ENCODE measurements at places on chromosomes 1 and 21. TPM values are rescaled to one million over a fixed set of nuclear protein-coding genes. Genes with fewer than 3 reads are reported as not detected.
A peak's percentile ranks its signal among the peaks of the same experiment; 100 is the strongest.

DNA sequence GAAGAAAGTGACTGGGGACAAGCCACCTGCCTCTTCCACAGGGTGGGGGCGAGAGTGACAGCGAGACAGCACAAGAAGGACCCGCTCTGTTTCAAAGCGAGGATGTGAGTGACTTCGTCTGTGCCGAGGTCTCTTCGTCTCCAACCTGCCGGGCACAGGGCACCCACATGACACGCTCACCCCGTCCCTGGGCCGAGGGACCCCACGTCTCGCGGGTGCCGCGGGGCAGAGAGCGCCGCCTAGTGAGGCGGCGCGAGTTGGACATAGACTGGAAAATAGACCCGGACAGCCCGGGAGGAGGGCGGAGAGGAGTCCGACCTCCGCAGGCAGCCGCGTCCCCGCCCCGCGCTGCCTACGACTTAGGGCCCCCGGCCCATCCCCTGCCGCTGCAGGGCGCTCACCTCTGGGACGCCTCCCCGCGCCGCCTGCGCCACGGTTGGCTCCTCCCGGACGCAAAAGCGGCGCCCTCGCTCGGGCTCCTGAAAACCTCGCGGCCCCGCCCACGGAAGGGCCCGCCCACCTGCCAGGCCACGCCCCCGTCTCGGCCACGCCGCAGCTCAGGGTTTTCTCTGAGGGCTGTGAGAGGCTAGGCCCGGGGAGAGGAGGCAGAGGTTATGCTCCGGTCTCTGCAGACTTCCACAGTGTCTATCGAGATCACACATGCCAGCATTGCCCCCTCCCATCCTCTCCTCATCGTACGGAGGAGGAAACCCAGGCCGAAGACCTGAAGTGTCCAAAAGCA lies at the start of gene TLR5:
TSS of gene TLR5 (minus strand) at position 454 of the 742 bp plus-strand sequence. CDS start 30,217 bp downstream, outside the sequence.
- H3K36me3 ChIP-seq: no peaks in the 10 kb centered on the region
- peaks cover 20% of the 10 kb centered on the region for H3K4me1 ChIP-seq
- peak within 1 kb of the TSS; percentile 73 for H3K27ac ChIP-seq
- H3K4me3 ChIP-seq: peak within 1 kb of the TSS; percentile 75

DNA sequence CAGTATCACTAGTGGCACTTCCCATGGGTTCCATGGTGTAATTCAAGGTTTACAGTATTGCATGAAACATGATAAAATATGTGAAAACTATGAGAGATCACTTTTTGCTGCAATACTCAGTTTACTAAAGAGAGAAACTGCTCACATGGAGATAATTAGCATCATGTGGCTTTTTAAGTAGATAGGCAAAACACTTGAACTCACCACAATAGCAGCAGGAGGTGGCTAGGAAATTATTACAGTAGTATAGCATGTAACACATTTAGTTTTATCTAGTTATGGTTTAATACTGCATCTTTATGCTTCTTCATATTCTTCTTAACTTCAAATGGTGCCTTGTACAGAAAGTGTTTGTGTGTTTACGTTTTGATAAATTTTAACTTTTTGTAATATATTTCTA lies 698.5 kb upstream of the BRINP3 start:
- H3K27ac ChIP-seq: no peak overlapping the region
- no peaks in the 10 kb centered on the region for H3K27me3 ChIP-seq
- no peaks in the 10 kb centered on the region for H3K4me1 ChIP-seq
- H3K36me3 ChIP-seq: no peaks in the 10 kb centered on the region

Gene HOOK1
- total RNA-seq: 0.34 TPM

Gene ADGRL2
- 11.3 TPM for total RNA-seq

Gene FABP3
- total RNA-seq: 4,001 TPM

DNA sequence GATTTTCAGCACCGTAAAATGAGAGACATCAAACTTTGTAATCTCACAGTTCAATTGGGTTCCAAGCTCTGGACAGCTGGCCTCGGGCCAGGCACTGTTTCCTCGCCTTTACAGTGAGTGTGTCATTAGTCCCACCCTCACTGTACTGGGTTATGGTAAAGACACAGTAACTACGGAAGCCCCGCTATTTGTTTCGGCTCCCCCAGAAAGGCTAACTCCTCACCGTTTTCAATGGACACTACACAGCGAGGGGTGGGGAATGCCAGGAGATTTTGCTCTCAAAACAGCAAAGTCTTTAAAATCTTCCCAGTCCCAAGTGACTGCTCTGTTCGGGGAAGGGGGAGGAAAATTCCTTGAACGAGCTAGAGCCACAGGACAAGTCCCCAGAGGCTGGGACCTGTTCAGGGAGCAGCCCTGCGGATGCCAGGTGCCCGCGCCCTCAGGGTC lies 757 bp upstream of the SPSB1 start:
- peak; percentile 72 for DNase-seq
- peaks cover 34% of the 10 kb centered on the region for H3K4me1 ChIP-seq
- H3K4me3 ChIP-seq: peak overlapping the region; percentile 93
- no peaks in the 10 kb centered on the region for H3K27me3 ChIP-seq

Gene PODN
- total RNA-seq: 27.1 TPM

Gene GPR52
- total RNA-seq: 0.34 TPM

DNA sequence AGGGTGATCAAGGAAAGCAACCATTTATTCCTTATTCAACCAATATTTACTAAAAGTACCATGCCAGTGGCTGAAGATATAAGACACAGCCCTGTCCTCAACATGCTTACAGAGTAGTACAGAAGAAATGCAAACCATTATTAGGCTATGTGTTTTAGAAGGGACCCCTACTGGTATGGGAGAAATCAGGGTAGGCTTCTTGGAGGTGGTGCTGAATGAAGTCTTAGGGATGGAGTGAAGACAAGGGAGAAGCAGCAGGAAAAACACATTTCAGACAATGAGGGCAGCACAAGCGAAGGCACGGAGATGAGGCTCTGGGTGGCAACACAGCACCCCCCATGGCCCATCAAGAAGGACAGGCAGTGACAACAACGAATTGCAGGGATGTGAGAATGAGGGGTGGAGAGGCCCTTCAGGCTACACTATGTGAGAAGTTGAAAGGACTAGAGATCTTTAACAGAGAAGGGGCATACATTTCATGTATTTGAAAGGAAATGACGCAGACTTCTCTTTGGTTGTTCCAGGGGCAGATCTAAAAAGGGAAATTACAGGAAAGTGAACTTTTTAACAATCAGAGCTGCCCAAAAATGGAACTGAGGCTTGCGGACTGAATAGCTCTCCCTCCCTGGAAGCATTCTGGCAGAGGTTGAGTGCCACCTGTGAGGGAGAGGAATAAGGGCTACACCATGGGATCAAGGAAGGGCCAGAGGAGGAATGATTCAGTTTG lies 16.8 kb upstream of the CD58 start:
- H3K27ac ChIP-seq: no peak overlapping the region
- H3K4me3 ChIP-seq: no peak overlapping the region
- no peaks in the 10 kb centered on the region for H3K36me3 ChIP-seq
- H3K27me3 ChIP-seq: no peaks in the 10 kb centered on the region
- no peaks in the 10 kb centered on the region for H3K4me1 ChIP-seq

Gene C1QB
- 34.3 TPM for total RNA-seq

Gene ADAMTSL4
- 37.9 TPM for total RNA-seq

Gene RPS6KA1
- total RNA-seq: 2.7 TPM

GRCh38 chr1:217747156-217747769 lies 116.1 kb downstream of the SPATA17 start:
- DNase-seq: no peak
- no peak overlapping the region for H3K27ac ChIP-seq
- no peaks in the 10 kb centered on the region for H3K27me3 ChIP-seq
- H3K4me3 ChIP-seq: no peak overlapping the region
- H3K36me3 ChIP-seq: no peaks in the 10 kb centered on the region
- H3K4me1 ChIP-seq: no peaks in the 10 kb centered on the region

GRCh38 chr1:32902535-32902920 lies 1.3 kb upstream of the TMEM54 start:
- no peak for DNase-seq
- H3K4me3 ChIP-seq: no peak overlapping the region
- no peaks in the 10 kb centered on the region for H3K36me3 ChIP-seq
- H3K4me1 ChIP-seq: no peaks in the 10 kb centered on the region
- no peak overlapping the region for H3K27ac ChIP-seq

DNA sequence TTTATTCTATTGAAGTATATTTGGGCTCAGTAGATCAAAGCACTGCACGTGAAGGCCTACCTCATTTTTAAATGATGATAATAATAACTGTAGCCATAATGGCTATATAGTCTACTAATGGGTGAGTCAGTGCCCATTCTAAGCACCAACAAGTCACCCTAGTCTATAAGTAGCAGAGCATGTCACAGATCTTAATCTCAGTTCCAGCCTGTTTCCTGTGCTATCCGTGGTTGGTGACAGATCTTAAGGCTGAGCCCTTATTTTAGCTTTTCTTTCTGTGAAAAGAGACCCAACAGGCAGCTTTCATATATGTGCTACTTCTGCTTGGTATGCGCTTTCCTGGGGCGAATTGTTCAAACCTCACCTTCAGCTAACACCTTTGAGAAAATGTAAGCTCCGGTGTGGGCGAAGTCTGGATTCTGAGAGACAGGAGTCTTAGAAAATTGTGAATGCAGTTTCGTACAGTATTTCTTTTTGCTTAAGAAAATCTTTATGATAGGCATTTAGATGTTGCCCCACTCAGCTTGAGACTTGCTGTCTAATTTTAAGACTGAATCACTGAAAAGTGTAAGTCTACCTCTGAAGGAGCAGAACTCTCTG lies 59.6 kb downstream of the FMN2 start:
- no peak for DNase-seq
- no peaks in the 10 kb centered on the region for H3K27me3 ChIP-seq
- no peaks in the 10 kb centered on the region for H3K36me3 ChIP-seq
- H3K27ac ChIP-seq: no peak overlapping the region
- H3K4me1 ChIP-seq: no peaks in the 10 kb centered on the region
- H3K4me3 ChIP-seq: no peak overlapping the region

- no peak overlapping the region for H3K4me3 ChIP-seq
- peaks cover 2% of the 10 kb centered on the region for H3K27me3 ChIP-seq
- H3K36me3 ChIP-seq: no peaks in the 10 kb centered on the region
- no peak for DNase-seq
- H3K27ac ChIP-seq: no peak overlapping the region
Observed at GRCh38 chr1:179583771-179584320, 7.8 kb upstream of the TDRD5 start.

DNA sequence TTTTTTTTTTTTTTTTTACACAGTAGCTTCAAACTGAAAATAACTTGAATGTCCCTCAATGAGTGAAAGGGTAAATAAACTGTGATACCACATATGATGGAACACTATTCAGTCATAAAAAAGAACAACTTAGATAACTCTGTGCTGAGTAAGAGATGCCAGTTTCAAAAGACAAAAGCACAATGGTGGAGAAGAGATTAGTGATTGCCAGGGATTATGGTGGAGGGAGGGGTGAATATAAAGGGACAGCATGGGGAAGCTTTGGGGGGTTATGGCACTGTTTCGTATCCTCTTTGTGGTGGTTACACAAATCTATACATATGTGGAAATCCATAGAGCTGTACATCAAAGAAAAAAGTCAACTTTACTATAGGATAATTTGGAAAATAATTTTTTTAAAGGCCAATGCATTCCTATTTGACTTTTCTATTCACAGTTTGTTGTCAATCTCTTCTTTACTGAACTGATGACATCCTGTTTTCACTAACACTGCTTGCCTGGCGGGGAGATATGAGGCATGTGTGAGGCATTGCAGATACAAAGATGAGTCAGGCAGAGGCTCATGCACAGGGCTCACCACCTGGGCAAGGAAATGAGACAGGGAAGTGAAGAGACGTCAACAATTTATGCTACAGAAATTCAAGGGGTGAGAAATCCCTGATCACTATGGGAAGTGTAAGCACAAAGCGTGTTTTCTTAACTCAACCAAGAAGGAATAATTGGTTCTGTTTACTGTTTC lies 302.7 kb downstream of the DUSP10 start:
- H3K27ac ChIP-seq: peak overlapping the region; percentile 89
- no peaks in the 10 kb centered on the region for H3K36me3 ChIP-seq
- DNase-seq: no peak
- no peak overlapping the region for H3K4me3 ChIP-seq
- H3K4me1 ChIP-seq: peaks cover 14% of the 10 kb centered on the region
- H3K27me3 ChIP-seq: no peaks in the 10 kb centered on the region

DNA sequence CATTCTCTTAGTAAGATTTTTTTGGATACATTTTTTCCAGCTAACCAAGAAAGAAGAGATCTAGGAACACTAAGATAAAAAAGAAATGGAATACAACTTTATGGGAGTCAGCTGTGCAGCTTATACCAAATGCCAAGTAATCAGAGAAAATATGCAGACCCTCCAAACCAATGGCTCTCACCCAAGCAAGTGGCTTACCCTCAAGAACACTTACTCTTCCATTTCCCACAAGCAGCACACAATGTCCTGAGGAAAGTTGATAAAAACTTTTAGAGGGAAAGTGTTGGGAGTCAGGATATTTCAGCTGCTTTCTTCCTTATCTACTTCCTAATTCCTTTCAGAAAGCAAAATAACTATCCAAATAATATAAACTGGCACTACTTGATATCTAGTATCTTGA lies 631.8 kb downstream of the RWDD3 start:
- no peaks in the 10 kb centered on the region for H3K36me3 ChIP-seq
- DNase-seq: no peak
- H3K4me1 ChIP-seq: no peaks in the 10 kb centered on the region
- no peaks in the 10 kb centered on the region for H3K27me3 ChIP-seq

Gene CDC73
- total RNA-seq: 27.5 TPM

GRCh38 chr1:176579087-176579486 lies 116.1 kb downstream of the PAPPA2 start:
- H3K27me3 ChIP-seq: no peaks in the 10 kb centered on the region
- DNase-seq: no peak
- no peak overlapping the region for H3K4me3 ChIP-seq
- no peak overlapping the region for H3K27ac ChIP-seq
- no peaks in the 10 kb centered on the region for H3K4me1 ChIP-seq

Gene RNF115
- 45.9 TPM for total RNA-seq

DNA sequence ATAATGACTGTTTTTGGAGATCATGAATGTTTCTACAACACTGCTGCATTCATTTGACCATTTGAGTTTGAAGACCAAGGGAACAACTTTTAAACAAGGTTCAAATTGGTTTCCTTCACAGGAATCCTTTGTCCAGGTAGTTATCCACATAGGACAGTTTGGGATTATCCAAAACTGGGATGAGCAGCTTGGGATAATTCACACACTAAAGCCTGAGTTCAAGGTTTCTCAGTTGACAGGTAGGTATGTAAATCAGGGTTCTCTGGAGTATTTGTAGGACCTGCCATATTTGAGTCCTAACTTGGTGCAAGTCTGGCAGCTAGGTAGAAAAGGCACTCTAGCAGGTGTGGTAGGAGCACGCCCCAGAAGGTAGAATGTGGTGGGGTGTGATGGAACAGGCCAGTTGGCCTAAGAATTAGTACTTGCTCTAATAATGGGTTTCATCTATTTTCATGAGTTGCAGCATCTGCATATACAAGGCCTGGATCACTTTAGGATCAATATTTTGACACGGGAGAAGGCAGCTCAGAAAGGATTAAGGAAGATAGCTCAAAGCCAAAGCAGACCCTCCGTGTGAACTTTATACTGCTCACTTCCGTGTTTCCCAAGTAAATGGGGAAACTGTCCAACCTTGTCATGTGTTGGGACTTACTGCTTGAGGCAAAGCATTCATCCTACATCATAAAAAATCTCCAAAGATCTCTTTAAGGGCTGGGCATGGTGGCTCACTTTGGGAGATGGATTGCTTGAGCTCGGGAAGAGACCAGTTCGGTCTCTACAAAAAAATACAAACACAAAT lies 14.1 kb upstream of the RAB42 start:
- H3K4me1 ChIP-seq: peaks cover 18% of the 10 kb centered on the region
- H3K4me3 ChIP-seq: no peak overlapping the region
- H3K36me3 ChIP-seq: peaks cover 81% of the 10 kb centered on the region
- H3K27ac ChIP-seq: peak overlapping the region; percentile 16
- H3K27me3 ChIP-seq: no peaks in the 10 kb centered on the region

GRCh38 chr21:36773117-36773516 lies 74.2 kb downstream of the SIM2 start:
- no peak overlapping the region for H3K4me3 ChIP-seq
- H3K4me1 ChIP-seq: peaks cover 15% of the 10 kb centered on the region
